Stimulated activated CD4-positive, alpha-beta T cell treated with anti-CD3 and anti-CD28 coated beads, Interleukin-15, amount 100 ng/mL, for 24 hours (primary cell): ENCODE measurements at places on chromosomes 3 and 15.

DNA sequence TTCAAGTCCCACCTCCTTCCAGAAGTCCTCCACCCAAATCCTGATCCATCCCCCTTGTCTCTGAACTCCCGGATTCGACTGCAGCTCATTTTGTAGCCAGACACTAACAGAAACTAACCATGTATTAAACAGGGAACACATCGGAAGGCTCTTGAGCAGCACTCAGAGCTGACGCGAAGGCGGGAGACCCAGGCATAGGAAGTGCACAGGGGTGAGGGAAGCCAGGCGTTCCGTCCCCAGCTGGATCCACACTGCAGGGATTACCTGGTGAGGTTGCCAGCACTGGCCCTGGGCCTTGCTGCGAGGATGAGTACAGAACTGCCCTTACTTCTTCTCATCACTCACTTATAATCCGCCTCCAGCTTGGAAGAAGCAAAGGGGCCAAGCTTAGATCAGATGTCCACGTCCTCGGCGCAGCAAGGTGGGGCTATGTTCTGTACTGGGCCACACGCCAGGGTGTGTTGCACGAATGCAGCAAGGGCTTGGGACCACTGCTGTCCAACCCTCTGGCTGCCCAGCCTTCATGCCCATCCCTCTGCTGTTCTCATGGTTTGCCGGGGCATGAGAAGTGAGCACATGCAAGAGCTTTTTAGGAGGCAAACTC lies 124.2 kb upstream of the SMAD3 start:
- no peak for DNase-seq

DNA sequence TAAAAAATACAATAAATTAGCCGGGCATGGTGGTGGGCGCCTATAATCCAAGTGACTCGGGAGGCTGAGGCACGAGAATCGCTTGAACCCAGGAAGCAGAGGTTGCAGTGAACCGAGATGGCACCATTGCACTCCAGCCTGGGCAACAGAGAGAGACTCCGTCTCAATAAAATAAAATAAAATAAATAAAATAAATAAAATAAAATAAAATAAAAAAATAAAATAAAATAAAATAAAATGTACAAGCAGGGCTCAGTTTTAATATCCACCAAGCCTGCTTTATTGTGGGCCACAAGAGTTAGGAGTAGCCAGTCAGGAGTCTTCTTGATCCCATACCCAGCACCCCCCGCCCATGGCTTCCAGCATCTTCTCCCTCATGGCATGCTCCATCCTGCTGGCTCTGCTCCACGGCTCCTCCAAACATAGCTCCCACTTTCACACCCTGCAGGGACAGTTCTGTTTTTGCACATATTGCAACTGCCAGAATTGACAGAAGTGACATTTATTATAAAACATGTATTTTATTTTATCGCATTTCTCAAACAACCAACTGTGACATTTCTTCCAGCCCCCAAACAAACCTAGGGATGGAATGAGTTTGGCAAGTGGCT lies 42.6 kb upstream of the RGMA start:
- no peak for DNase-seq

DNA sequence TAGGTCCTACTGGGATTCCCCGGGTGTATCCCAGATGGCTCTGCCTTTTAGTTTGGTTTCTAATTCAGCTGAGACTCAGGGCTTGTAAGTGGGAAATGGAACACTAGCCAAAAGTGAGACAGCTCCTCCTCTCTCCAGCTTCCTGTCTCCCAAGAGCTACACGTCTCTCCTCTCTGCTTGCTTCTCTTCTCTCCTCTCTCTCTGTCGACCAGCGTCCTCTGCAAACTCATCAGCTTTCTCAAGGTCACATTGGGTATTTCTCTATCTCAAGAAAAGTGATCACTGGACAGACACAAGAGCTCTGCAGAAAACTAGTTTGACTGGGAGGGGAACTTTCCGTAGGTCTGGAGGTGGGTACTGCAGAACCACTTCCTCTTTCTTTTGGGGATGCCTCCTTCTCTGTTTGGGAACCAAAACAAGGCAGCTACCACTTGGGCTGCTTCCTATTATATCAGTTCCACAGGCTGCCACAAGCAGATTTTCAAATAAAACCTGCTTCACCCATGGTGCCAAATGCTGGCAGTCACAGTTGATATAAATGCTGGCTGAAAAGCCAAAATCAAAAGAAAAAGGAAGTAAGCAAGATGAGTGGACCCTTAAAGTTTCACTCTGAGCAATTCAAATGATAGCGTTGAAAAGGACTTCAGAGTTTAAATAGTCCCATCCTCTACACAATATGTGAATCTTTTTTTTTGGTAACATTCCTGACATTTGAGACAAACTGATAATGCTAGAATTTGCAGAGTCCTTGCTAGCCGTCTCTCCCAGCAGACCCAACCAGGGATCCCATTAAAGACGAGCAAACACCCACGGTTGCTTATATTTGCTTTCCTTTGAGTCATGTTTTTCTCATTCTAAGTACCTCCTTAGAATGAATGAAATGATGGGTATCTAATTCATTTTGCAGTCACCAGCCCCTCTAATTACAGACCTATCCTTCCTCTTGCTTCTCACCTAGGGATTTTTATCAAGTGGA lies 7.2 kb upstream of the DYNC1LI1 start:
- DNase-seq, result peak; percentile 5

GRCh38 chr3:39443530-39443929 lies 23.9 kb upstream of the MOBP start:
- no peak for DNase-seq

DNA sequence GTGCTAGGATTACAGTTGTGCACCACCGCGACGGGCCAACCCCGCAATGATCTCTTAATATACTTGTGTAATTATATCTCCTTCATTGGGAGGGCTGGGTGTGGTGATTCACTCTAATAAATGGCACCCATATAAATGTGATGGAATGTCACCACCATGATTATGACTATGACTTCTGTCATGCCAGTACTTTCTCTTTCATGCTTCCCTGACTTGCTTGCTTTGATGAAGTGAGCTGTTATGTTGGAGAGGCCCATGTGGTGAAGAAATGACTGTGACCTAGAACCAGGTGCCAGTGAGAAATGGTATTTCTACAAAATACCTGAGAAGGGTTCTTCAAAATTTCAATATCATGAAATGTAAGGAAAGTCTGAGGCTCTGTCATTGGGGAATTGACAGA lies 24.4 kb upstream of the TP63 start:
- no peak for DNase-seq

DNA sequence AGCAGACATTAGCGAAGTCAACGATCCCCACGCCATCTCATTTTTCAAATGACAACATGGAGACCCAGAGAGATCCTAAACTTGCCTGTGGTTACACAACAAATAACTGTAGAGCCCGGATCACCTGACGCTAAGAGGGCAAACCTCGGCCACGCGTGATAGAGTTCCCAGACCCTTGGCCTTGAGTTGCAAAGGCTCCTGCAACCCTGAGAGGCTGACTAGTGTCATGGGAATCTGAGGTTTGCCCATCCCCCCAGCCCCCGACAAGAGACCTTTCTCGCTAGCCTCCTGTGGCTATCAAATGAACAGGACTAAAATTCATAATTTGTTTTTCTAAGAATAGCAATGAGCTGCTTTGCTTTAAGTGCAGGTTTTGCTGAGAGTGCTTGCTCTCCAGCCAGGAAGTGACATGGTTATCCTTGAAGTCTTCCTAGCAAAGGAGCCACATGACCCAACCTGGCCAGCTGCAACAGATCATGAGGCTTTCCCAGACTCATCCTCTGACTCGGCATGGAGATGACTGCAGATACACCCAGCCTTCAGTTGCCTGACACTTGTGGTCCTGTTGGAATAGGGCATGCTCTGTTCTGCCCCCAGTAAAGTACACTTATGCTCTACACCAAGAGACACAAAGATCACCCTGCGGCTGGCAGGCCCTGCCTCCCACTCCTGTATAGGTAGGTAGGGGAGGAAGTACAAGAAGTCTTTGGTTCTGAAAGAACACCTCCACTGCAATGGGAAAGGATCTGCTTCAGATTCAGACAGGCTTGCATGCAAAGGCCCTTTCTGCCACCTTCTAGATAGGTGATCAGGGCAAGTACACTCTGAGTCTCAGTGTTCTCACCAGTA lies 36.0 kb downstream of the MCF2L2 start:
- DNase-seq, result no peak

DNA sequence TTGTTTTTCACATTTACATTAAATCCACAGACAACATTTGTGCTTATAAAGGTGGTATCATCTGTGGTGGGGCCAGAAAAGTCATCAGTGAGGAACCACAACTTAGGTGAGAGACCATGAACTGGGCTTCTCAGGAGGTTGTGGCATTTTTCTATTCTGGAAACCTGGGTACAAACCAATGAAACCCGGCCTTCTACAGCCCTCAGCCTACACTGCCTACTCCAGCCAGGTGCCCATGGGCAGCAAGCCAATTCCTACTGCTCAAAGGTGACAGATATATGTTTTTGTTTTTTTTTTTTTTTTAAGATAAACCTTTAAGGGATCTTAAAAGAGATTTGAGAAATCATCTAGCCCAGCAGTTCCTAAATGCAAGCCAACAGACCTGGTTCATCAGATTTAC lies 20.3 kb downstream of the SPG21 start:
- no peak for DNase-seq

- DNase-seq, result no peak
Measured at GRCh38 chr15:60323322-60323721, 74.5 kb downstream of the ANXA2 start.

DNA sequence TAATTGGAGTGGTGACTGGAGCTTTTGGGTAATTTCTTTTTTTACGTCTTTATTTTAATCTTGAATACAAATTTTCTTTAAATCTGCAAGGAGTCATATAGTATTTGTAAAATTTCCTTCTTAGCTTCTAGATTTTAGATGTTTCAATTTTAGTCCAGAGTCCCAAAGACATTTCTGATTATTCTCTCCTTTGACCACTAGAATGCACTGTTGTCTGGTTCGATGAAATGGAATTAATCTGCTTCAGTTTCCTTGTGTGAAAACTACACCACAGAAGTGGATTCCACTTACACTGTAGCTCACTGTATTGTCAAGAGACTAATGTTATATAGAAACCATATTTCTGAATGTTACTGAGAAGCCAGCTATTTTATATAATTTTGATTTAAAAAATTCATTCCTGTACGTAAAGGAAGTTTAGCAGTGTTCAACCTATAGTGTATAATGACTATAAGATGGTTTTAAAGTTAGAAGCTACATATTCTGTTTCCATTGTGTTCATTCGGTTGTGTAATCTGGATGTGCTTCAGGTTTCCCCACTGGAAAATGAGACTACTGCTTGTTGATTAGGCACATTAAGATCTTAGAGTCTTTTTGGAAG lies 6.1 kb downstream of the GRAMD1C start:
- no peak for DNase-seq

DNA sequence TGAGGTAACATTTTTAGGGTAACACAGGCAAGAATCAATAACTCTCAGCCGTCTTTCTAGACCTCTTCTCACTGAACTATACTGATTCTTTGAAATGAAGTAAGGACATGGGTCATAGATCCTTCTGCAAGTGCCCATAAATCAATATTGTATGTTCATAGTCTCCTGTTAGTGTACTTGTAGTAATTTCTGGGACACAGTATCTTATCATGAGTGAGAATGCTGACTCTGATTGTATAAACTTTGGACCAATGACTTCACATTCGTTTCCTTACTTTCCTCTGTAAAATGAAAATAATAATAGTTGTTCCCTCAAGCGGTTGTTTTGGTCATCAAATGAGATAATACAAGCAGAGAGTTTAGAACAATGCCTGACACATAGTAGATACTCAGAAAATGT lies 777.1 kb upstream of the GOLIM4 start:
- no peak for DNase-seq

DNA sequence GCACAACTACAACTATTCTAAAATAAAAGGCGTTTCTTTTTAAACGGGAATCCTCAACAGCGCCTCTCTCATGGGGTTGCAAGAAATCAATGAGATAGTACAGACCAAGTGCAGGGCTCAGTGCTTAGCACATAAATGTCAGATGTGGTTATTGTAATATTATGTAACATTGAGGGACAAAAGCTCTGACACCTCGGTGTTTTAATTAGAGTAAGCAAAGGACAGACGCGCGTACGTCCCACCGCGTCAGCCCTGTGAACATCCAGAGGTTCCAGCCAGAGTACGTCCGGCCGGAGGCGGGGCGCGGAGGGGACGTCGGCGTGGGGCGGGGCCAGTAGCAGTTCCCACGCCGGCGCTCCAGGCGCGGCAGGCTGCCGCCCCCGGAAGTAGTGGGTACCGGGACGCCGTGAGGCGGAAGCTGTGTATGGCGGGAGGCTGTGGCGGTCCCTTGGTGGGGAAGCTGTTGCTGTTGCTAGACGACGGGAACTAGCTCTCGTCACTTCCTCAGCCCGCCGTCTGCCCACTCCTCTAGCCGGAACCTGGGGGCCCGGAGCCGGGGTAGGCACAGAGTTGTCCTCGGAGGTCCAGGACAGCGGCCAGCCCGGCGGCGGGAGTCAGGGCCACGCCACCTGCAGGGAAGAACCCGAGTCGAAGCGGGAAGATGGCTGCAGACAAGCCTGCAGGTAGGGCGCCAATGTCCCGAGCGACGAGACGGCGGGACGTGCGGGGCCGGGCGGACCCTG lies at the start of gene CNOT10:
Gene CNOT10 (plus strand): TSS at position 389 of the 743 bp plus-strand sequence. CDS start 273 bp downstream, at position 662.
- DNase-seq, result peak; percentile 97

DNA sequence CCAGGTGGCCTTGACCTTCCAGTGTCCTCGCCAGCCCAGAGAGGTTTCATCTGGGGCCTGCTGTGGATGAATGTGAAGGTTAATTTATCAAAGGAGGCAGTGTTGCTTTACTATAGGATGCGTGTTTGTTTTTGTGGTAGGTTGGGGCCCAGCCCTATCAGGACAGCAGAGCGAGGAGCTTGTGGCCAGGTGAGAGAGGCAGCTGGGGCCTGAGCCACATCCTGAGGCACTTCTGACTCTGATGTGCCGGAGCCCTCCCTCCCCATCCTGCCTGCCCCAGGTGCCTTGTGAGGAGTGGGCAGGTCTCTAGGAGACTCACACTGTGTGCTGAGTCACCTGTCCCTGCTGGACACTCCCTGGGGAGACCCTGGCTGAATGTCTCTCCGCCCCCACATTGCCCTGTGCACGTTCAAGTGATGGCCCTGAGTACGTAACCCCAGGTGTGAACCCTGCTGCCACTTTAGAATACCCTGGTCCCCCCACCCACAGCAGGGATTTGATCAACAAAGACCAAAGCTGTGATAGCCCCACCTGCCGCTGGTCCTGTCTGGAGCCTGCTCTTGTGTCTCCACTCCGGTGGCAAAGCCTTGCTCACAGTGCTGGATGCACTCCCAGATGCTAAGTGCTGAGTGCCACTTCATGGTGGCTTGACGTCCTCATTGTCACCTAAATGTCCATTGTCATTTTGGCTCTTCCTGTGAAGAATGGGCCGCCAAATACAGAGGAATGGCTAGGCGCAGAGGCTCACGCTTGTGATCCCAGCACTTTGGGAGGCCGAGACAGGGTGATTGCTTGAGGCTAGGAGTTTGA lies 16.0 kb downstream of the FBLN2 start:
- no peak for DNase-seq

GRCh38 chr15:89200182-89200581 lies 21.2 kb downstream of the RLBP1 start:
- DNase-seq, result no peak

DNA sequence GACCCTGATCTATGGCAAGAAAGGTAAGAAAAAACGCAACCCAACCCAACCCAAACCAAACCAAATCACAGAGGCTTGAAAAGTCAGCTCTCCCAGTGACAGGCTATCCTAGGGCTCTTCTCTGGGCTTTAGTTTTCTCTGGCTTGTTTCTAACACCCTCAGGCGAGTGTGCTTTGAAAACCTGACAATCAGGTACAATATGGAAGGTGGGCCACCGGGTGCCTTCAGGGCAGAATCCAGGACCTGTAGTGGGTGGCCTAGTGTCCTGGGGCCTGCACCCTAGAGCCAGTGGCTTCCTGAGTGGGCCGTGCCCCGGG lies 46.8 kb downstream of the BHLHE40 start:
- no peak for DNase-seq
